Activated T-cell treated with anti-CD3 and anti-CD28 coated beads, Interleukin-2, amount 50 U/mL, for 1 hour (primary cell): ENCODE measurements at places on chromosomes 2 and 18.
A peak's percentile ranks its signal among the peaks of the same experiment; 100 is the strongest.

GRCh38 chr2:120559401-120559800 is 176.3 kb upstream of the GLI2 start:
- no peak for DNase-seq

DNA sequence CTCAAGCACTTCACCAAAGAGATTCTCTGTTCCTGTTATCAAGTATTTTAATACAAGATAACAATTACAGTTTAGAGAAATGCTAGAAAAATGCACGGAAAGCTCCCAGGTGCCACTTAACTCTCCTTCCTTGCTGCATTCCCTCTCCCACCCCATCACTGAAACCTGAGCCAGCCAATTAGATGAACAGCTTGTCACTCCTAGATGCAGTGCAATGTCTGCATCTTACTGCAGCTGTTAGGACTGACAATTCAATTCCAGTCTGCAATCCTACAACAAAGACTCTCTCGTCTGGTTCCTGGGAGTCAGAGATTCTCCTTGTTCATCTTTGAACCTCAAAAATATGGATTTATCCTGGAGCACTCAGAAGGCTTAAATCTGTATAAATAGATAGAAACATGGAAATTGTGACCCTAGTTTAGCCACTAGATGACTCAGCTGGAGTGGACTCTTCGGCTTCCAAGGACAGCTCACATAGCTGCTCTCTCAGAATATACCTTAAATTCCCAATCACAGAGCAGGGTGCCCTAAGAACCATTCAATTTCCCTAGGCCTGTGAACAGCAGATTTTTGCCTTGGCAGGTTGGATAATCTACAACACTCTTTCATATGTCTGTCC is 311.1 kb downstream of the NRXN1 start:
- no peak for DNase-seq

DNA sequence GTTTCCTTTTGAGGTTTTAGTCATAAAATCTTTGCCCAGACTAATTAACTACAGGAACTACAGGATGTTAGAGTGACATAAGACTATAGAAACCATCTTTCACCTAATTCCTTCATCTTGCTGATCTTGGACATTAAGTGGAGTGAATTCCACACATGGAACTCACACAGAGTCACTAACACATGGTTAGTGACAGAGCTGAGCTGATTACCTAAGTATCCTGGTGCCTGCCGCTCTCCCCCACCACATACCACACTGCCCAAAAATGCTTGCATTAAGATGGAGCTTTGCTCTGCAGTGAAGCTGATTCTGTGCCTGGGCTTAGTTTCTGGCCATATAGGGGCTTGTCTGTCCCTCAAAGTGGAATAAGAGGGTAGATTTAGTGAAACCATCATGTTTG is 332.9 kb upstream of the NT5C1B start:
- no peak for DNase-seq

DNA sequence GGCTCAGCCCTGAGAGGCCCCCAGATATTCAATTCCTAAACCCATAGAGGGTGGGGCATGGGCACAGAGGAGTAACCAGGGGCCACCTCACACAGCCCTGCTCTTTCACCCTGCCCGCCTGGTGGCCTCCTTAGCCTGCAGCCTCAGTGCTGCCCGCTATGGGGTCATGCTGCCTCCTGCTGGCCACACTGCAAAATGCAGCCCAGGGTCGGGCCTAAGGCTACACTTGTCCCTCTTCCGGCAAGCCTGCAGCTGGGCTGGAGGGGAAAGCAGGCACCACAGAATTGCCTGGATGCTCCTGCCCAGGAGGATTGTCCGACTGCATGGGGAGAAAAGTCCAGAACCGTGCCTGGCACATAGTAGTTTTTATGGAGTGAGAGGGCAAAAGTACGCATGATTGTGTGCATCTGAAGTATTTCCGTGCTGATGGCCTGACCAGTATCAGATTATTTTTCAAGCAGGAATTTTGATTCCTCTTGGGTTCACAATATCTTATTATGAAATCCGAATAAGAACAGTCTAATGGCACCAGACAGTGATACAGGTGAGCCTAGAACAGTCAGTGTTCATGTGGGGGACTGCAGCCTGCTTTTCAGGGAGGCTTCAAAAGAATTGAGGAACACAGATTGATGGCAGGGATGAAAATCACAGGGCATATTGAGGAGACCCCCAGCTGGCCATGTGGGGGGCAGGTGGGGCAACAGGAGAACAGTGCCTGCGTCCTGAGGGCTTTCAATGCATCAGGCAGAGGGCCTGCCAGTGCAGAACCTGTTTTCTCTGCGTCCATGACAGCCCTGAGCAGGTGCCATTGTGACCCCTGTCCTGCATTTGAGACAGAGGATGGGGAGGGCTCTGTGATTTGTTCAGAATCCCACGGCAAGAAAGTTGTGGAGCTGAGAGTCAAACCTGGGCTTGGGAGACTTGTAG is 51.2 kb upstream of the ALPP start:
- peak; percentile 90 for DNase-seq

- DNase-seq = peak; percentile 3
Measured at GRCh38 chr2:120396013-120396860, 50.3 kb downstream of the INHBB start.

- no peak for DNase-seq
Measured at GRCh38 chr2:181627545-181627944, 29.4 kb downstream of the CERKL start.

DNA sequence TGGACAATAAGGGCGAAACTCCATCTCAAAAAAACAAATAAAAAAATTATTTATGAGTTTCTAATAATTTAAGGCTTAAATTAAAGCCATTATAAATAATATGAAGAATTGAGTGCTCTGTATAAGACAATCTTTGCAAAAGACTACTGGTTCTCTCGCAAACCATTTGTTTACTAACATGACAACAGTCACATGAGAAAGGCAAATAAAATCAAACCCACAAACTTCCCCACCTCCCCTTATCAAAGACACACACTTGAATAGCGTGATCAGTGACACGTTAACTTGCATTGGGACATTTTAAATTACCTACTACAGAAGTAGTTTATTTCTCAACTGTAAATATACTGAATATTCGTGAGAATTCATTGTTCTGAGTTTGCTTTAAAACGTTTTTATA is 21.1 kb downstream of the RAB1A start:
- no peak for DNase-seq

GRCh38 chr2:16623031-16623430 is 42.6 kb downstream of the CYRIA start:
- no peak for DNase-seq

- peak; percentile 35 for DNase-seq
Measured at GRCh38 chr2:200306931-200307723, 634 bp downstream of the SPATS2L start.
